Calu3 (cell line): ENCODE measurements at places on chromosomes 3 and 15.

DNA sequence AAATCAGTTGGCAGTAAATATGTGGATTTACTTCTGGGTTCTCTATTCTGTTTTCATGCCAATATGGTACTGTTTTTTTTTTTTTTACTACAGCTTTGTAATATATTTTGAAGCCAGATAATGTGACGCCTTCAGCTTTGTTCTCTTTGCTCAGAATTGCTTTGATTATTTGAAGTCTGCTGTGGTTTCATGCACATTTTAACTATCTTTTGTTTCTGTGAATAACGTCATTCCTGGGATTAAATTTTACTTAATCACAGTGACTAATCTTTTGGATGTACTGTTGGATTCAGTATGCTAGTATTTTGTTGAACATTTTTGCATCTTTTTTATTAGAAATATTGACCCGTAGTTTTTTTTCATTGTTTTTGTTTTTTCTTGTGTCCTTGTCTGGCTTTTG is 576.5 kb downstream of the ZNF385D start:
- DNase-seq: no peak

- peak; percentile 87 for DNase-seq
Measured at GRCh38 chr3:195033531-195034091, 237.3 kb downstream of the XXYLT1 start.

DNA sequence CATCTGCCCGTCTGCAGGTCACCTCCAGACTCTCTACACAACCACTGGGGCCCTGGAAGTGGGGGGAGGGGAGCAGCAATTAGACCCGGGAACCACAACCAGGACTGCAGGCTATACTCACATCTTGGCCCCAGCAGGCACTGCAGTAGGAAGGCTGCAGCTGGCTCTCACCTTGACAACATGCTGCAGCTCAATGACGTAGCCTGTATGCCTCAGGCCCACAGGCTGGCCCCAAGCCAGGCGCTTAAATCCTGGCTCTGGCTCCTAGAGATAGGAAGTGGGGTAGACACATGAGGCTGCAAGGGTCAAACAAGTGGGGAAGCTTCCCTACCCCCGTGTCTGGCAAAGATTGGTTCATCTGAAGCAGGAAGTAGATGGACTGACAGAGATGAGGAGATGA is 4.6 kb upstream of the QRICH1 start:
- no peak for DNase-seq

- DNase-seq: no peak
Measured at GRCh38 chr3:4052706-4053105, 250.5 kb upstream of the SETMAR start.

GRCh38 chr15:90539789-90540188 is 10.1 kb downstream of the CRTC3 start:
- DNase-seq: no peak

DNA sequence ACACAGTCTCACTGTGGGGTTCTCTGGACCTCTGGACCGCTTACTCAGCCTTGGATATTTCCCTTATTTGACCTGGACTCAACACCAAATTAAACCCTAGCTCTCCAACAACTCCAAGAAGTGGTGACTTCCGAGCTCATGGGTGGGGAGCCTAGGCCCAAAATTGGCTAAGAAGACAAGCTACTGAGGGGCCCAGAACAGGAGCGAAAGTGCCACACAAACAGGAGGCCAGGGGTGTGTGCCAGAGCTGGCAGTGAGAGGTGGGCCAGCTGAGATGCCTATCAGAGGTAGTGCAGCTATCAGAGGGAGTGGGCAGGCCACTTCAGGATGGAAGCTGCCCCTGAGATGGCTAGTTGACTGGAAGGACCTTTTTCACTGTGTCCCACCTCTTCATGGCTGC is 151.1 kb upstream of the PRR20G start:
- DNase-seq: no peak

DNA sequence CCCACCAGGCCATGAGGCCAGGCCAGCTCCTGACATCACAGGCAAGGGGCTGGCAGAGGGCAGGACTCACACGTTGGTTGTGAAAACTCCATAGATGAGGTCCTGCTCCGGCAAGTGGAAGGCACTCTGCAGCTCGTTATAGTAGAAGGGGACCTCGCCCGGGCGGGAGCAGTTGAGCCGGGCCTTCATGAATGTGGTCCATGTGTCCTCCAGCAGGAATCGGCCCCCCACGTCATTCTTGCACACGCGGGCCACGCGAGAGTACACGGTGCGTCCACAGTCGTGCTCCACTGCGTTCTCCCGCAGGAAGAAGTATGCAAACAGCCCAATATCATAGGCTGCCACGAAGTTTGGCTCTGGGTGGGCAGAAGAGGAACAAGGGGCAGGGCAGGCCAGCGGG is 101.2 kb downstream of the SEMA5B start:
- no peak for DNase-seq

GRCh38 chr3:81863756-81864155 is 102.3 kb upstream of the GBE1 start:
- no peak for DNase-seq

DNA sequence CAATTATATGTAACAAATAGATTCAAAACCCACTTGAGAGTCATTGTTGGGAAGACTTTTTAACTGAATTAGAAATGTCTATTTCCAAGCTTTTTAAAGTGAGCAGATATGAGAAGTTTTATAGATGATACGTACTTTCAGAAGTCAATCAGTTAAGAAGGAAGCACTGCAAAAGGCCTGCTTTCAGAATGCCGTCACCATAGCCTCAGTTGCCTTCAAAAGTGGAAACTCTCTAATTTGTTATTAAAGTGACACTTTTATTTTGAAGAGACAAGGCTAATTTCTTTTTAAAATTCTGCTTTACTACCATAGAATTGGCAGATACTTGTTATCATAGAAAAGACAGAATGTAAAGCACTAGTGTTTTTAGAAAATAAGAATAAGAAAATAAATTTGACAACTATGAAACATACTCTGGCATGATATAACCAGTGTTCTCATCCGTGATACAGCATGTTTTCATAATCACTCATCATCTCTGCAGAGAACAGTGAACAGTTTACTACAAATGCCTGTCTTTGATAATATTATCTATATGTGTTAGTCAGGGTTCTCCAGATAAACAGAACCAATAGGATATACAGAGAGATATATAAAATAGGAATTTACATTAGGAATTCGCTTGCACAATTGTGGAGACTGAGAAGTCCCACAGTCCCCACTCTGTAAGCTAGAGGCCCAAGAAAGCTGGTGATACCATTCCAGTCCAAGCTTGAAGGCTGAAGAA is 7.0 kb upstream of the PLD1 start:
- no peak for DNase-seq

- DNase-seq: no peak
Measured at GRCh38 chr3:142778541-142778940, 54.7 kb downstream of the TRPC1 start.

DNA sequence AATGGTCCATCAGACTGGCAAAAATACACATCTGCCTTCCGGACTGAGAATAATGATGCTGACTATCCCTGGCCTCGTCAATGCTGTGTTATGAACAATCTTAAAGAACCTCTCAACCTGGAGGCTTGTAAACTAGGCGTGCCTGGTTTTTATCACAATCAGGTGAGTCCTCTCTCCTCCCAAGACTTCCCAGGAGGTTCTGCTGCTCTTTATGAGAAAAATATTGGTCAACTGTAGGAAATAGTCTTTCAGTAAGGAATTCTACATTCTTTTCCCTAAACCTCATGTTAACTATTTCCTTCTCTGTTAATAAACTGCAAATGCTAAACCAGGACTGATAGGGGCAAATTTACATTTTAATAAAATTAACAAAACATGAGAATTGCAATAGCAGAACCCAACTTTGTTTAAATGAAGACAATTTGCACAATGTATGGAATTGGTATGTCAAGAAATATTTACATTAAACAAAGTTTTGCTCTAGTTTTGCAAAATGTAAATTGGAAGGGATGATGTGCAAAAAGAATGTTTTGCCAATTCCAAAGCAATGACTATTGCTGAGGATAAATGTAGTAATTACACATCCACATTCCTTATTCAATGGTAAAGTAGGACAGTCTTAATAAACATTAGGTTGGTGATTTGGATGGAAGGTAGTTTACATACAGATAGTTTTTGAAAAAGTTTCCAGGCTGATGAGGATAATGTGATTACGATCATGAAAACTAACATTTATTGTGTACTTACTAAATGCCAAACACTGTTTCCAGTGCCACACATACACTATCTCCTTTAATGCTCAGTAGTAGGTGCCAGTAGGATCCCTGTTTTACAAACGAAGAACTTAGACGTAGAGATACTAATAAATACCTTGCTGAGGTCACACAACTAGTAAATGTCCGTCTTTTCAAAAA is 21.1 kb downstream of the UPK1B start:
- DNase-seq: no peak

DNA sequence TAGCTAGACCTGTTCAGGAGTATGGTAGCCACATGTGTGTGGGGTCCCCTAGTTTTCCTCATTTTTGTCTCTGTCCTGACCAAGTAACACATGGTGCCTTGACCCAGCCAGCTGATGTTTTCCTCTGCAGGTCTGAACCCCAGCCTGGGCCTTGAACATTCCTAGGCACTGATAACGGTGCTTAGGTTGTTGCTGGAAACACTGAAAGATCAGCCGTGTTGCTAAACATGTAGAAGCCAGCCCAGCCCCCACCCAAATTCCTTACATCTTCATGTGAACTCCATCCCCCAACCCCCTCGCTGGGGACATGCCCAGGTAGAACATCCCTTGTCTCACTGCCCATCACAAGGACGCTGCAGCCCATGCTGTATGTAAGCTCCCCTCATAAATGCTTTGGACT is 18.7 kb downstream of the RTP3 start:
- peak; percentile 7 for DNase-seq

- no peak for DNase-seq
Measured at GRCh38 chr3:30122359-30122758, 484.0 kb upstream of the TGFBR2 start.

DNA sequence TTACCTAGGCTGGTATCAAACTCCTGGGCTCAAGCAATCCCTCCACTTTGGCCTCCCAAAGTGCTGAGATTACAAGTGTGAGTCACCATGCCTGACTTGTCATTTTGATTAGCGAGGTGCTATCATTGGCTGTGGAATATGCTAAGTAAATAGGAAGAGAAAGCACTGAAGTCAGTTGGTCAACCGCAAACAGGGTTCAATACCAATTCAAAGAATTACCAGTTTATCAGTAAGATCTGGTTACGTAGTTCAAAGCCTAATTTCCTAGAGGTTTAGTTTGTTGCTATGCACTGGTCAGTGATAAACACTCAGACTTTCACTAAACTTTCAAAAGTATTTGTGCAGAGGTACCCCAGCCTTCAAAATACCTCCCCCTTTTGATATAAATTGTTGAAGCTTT is 29.5 kb downstream of the GLB1 start:
- DNase-seq: peak; percentile 10

DNA sequence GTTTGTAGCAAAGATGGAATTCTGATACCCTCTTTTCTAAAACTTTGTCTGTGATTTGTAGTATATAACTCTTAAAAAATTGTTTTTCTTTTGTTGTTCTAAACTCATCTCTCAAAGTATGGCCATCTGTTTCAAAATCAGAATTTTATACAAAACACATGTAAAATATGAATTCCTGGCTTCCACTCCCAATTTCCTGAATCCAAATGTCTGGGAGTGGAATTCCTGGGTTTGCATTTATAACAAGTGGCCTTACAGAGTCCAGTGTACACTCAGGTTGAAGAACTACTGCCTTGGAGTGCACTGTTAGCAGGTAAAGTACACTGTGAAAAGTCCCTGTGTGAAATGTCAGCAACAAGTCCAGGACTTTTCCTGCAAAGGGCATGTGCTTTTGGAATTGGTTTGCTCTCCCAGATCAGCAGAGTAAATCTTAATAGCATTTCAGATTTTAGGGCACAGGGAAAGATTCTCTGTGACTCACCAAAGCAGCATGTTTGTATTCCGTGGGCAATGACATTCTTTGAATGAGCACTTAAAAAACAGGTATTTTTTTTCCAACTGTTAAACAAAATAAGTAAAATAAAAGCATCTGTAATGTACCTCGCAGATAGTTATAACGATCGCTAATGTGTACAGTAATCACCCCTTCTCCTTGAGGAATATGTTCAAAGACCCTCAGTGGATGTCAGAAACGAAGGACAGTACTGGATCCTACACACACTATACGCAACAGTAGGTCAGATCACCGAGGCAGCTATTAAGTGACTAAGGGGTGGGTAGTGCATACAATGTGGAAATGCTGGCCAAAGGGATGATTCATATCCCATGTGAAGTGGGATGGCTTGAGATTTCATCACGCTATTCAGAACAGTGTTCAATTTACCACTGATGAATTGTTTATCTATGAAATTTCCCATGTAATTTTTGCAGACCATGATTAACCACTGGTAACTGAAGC is 2.0 kb upstream of the CLDN16 start:
- DNase-seq: peak; percentile 76

- DNase-seq: no peak
Measured at GRCh38 chr3:183330881-183331280, 77.8 kb downstream of the B3GNT5 start.

- DNase-seq: no peak
Measured at GRCh38 chr15:38242055-38242454, 10.6 kb upstream of the SPRED1 start.

GRCh38 chr3:188583341-188584161 is 429.6 kb downstream of the LPP start:
- no peak for DNase-seq

DNA sequence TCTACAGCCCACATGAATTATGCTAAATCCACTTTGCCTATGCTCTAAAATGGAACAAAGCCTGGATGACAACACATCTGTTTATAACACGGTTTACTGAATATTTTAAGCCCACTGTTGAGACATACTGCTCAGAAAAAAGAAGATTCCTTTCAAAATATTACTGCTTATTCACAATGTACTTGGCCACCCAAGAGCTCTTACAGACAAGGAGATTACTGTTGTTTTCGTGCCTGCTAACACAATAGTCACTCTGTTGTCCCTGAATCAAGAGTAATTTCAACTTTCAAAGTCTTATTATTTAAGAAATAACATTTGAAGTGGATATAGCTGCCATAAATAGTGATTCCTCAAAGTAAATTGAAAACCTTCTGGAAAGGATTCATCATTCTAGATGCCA is 70.9 kb downstream of the ANKRD28 start:
- DNase-seq: no peak

DNA sequence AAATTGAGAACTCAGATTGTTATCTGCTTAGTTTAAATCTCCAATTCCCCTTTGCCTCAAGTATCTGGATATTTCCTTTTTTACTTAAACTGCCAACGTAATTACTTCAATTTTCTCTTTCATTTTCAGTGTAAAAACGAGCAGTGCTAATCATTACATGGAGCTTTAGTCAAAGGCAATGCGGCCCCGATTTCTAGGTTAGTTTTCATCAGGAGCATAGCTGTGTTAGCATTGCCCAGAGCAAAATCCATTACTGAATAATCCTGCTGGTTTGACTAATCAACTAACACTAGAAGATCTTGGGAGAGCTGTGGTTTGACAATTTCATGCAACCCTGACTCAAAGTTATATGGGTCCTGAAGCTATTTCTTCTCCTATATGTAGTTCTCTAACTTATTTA is 46.2 kb downstream of the ZPLD1 start:
- DNase-seq: no peak
